T follicular helper cell (primary cell): ENCODE measurements at places on chromosomes 12 and 14.
A peak's percentile ranks its signal among the peaks of the same experiment; 100 is the strongest.

DNA sequence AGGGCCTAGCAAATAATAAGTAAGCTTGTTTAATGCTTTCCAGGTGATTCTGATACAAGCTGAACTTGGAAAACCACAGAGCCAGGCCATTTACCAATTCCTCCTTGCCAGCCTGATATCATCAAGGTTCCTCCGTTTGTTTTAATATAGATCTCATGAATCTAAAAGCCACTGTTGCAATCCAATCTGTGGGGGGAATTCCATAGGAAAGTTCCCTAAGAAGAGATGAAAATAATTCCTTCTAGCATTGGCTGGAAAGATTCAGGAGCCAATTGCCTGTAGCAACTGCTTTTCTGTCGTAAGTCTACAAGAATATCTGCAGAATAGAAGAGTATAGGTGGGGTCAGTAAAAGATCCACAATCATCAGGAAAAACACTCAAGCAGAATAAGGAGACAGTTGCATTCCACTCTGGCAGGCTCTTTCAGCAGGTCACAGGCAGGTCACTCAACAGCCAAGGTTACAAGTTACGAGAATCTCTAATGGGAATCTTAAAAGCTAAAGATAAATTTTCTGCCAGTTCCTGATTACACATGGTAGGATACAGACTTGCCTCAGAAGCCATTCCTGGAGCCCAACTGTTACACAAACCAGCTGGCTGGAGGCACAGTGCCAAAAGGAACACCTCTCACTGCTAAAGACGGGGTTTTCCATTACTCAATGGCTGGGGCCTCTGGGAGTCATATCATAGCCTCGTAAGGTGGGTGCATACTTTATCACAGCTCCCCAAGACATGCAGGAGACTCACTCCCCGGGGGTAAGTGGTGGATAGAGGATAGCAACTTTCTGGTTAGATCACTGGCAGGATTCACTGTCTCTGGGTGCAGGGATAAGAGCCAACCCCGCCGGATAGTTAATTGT, 43.6 kb downstream of the FGD6 start:
- DNase-seq, result no peak

- DNase-seq, result peak; percentile 47
Observed at GRCh38 chr12:121668750-121669520, 519 bp downstream of the MORN3 start.

DNA sequence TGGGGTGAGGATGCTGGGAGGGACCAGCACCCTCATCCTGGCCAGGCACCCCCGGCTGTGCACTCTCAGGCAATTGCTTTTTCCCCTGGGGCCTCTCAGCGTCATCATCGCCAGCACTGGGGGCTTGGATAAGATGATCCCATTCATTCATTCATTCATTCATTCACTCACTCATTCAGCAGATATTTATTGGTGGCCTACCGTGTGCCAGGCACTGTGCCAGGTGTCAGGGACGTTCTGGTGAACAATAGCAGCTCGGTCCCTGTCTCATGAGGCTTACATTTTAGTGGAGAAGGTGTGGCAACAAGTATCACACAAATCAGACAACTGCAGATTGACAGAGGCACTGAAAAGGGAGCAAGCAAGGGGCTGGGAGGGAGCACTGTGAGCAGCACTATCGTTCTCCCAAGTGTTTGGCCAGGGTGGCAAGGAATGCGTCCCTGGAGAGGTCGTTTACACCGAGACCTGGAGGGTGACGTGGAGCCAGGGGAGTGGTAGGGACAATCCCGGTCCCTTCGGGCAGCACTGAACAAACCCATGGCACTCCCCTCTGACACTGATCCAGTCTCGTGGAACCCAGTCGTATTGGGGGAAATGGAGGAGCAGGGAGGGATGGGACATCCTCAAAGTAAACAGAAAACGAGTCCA, 124.1 kb downstream of the PAPOLA start:
- DNase-seq, result no peak

DNA sequence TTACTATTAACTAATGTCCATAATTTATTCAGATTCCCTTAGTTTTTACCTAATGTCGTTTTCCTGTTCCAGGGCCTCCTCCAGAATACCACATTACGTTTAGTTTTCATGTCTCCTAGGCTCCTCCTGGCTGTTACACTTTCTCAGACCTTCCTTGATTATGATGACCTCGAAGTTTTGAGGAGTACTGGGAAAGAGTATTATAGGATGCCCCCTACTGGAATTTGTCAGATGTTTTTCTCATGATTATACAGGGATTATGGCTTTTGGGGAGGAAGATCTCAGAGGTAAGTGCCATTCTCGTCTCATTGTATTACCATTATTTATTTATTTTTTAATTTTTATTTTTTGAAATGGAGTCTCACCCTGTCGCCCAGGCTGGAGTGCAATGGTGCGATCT, 17.7 kb upstream of the C1S start:
- DNase-seq, result no peak

GRCh38 chr14:77094672-77095284, 3.3 kb upstream of the CIPC start:
- DNase-seq, result peak; percentile 65

DNA sequence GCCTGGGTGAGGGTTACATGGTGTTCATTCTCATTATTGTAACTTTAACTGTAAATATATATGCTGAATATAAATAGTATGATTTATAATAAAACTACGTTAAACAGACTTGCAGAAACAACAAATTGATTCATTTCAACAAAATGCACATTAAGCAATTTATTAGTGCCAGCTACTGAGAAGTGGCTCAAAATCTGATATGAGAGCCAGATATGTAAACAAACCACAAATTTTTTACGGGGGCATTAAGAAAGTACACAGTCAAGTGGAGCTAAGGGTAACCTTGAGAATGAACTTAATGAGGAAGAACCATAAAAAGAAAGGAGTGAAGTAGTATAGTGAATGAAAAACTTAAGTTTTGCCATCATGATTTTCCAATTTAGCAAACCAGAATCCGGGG, 40.3 kb downstream of the CEP128 start:
- DNase-seq, result no peak

GRCh38 chr14:101109347-101109638, 205.8 kb upstream of the RTL1 start:
- no peak for DNase-seq

- no peak for DNase-seq
Observed at GRCh38 chr14:60684203-60684602, 34.9 kb upstream of the SIX1 start.

GRCh38 chr14:57060276-57060955, 208.3 kb downstream of the EXOC5 start:
- DNase-seq, result no peak

DNA sequence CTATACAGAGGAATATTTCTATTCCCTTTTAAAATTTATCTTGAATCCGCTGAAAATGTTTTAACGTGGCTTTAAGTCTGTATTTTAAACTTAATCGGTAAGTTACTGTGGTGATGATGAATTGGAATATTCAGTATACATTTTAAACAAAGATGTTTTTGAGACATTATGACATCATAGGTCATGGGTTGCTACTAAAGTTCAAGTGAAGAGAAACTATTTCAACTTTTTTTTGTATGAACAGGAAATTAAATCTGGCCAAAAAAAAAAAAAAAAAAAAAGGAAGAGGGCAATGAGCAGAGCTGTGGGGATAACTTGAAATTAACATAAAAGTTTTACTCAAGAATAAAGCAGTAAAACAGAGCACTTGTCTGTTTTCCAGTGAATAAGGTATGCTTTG, 109.0 kb downstream of the PLEKHA5 start:
- no peak for DNase-seq

GRCh38 chr12:101962486-101962885, 85.1 kb downstream of the DRAM1 start:
- DNase-seq, result no peak

- no peak for DNase-seq
Observed at GRCh38 chr12:107326237-107326636, 232.9 kb upstream of the CRY1 start.

GRCh38 chr12:24360907-24361306, 411.4 kb upstream of the SOX5 start:
- no peak for DNase-seq

- DNase-seq, result no peak
Observed at GRCh38 chr12:69916544-69917235, 91.7 kb downstream of the MYRFL start.

- no peak for DNase-seq
Observed at GRCh38 chr12:13197032-13197431, 506 bp downstream of the EMP1 start.

DNA sequence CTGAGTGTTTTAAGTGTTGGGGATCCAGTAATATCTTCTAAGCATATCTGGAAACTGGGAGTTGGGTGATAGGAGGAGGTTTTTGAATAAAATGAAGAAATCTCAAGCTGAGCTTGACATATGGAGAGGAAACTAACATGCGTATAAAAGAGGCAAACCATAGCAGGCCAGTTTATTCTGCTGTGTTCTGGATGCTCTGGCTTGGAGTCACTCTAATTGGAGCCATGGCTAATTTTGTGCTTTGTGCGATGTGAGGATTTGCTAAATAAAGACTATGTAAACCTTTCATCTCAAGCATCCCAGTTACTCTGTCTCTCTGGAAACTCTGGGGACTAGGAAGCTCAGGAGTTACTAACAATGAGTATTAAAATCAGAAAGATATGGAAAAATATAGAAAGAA, 66.5 kb downstream of the ATF7IP start:
- no peak for DNase-seq

DNA sequence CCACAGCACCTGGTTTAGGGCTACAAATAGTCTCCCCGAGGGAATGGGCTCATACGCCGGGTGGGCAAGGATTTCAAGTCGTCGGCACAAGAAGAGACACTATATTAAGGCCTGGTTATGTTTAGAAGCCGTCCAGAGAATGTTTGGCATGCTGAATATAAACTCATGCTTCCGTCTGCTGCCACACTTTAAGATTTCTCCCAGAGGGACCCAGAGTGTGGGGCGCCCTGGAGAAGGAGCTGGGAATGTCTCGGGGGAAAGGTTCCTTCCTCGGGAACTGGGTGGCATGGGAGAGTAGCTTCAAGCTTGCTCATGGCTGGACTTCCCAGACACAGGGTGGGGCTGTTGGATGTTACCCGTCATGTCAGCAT, 295.7 kb downstream of the CACNA1C start:
- DNase-seq, result no peak

DNA sequence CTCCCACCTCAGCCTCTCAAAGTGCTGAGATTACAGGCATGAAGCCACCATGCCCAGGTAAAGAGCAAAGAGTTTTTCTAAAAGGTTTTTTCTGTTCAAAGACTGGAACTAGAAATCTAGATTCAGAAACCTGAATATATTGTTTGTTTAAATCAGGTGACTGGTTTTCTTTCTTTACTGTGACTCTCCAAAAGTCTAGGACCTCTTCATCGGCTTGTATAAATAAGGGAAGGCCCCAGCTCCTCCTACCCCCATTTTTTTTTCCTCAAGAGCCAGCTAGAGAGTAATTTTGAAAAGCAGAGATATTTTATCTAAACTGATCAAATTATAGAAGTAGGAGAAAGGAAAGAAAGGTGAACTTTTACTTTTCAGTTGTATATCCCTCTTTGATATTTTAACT, 48.0 kb downstream of the TMEM116 start:
- no peak for DNase-seq

DNA sequence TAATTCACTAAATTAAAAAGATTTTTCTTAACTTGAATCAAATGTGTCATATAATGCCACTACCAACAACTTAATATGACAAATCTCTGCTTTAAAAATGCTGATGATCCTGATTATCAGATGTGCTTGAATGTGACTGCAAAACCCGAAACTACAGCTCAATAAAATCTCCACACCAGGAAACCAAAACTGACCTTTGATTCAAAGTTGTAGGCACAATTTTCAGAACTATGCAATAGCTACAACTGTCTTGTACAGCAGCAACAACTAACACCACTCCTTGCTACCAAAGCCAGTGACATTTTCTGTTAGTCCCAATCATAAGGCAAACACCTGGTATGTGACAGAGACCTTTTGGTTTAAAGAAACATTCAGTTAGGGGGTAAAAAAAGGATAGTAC, 147.3 kb downstream of the CEP83 start:
- DNase-seq, result no peak

- DNase-seq, result no peak
Observed at GRCh38 chr12:98819821-98820404, 174.8 kb downstream of the APAF1 start.

DNA sequence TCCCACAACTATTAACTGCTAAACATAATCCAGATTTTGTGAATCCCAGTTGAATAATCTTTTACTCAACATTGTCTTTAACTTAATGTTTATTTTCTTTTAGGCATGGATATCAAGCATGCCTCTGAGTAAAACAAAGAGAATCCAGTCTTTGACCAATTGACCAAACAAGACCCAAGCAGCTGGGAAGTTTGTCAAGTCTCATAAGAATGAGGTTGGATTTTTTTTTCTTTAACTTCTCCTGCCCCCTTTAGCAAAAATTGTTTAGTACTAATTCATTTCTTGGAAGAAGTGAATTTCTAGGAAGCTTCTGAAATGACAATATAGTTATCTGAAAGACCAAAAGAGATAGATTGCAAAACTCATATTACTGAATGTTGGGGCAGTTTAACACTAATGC, 89.9 kb downstream of the OTOGL start:
- DNase-seq, result no peak

- DNase-seq, result no peak
Observed at GRCh38 chr12:28060871-28061270, 88.3 kb upstream of the PTHLH start.

DNA sequence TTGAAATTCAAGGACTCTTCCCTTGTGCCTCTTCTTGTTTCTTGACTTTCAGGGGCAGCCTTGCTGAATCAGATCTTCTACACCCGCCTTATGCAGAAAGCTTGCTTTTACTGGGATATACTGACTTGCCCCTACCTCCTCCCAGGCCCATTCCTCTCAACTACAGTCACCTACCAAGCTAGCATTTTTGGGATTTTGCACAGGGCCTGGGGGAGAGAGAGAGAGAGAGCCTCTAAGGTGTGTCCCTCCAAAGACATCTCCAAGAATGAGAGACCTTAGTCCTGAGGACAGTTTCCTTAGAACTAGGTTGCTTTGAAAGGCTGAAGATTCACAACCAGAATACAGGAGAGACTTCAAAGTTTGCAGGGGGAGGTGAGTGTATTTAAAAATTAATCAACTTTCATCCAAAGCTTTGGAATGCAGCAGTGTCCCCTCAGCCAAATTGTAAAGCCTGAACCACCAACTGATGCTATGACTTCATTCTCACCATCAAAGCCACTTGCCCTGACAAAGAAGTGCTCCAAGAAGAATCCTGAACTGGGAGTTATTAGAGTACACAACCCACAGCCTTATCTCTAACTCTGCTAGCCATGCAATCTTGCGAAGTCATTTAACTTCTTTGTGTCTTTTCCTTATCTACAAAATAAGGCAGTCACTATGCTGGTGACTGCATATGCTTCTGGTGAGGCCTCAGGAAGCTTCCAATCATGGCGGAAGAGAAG, 96.1 kb upstream of the EGLN3 start:
- no peak for DNase-seq

GRCh38 chr12:109236257-109236656, 72.8 kb downstream of the FOXN4 start:
- no peak for DNase-seq

DNA sequence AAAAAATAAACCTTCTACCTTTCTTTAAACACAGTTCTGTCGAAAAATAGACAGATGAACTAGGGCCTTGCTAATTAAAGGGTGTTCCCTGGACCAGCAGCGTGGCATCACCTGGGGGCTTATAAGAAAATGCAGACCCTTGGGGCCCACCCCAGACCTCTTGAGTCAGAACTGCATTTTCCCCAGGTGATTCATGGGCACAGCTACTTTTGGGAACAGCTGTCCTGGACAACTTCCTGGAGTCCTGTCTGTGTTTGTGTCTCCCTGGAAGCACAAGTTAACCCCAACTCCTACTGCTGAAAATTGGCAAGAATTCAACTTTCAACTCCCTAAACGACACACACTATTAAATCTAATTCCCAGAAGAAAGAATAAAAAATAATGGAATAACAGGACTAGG, 17.8 kb downstream of the FBLN5 start:
- DNase-seq, result no peak
